ENCODE measurements at places on chromosomes 5 and 9. TPM values are rescaled to one million over a fixed set of nuclear protein-coding genes. Genes with fewer than 3 reads are reported as not detected.

GRCh38 chr9:14405176-14405706, 91.3 kb upstream of the NFIB start:
- no peaks in the 10 kb centered on the region for H3K36me3 ChIP-seq
- no peak for DNase-seq
- H3K27ac ChIP-seq = no peak overlapping the region
- peaks cover 11% of the 10 kb centered on the region for H3K27me3 ChIP-seq
- H3K4me3 ChIP-seq = no peak overlapping the region
- H3K4me1 ChIP-seq = no peaks in the 10 kb centered on the region

DNA sequence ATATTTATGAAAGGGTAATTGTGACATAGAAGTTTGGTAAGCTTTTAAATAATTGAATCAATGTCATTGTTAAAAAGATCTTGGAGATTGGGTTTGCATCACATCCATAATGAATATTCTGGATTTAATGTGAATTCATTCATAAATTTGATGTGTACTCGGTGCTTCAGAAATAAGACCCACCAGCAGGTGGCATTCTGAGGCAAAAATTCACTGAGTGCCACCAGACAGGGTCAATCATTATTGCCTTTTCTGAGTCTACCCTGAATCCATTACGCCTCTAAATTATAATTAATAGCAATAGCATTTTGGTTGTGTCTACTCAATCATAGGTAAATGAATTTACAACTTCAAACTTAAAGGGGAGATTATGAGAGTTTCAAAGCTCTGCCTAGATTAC, 1.0 kb downstream of the TRPC7 start:
- H3K36me3 ChIP-seq = no peaks in the 10 kb centered on the region
- peaks cover 6% of the 10 kb centered on the region for H3K27me3 ChIP-seq
- H3K4me1 ChIP-seq = no peaks in the 10 kb centered on the region

DNA sequence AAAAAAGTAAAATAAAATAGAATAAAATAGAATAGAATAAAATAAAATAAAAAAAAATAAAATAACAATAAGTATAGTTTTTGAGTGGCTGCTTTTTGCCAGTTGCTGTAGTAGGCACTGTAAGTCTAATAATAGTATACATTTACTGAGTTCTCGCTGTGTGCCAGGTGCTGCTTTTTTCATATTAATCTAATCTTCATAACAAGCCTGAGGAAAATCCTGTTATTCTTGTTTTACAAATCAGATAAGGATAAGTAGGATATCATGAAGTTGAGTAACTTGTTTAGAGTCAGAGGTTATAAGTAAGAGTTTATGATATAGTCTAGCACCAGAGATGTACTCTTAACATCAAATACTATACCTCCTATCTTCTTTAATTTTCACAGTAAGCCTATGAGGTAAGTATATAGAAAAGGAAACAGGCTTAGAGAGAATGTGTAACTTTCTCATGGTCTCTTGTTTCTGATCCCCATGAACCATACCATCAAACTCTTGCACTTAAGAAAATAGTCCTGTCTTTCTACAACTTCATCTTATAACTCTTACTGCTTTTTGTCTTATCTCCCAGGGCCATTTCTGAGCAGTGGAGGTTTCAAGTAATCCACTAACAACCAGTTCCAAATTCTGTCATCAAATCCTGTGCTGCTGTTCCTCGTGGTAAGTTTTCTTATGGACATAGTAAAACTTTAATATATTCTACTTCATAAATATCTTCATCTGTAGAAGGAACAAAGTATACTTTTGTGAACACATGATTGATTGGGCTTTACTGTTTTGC, 18.7 kb downstream of the RMI1 start:
- H3K36me3 ChIP-seq = no peaks in the 10 kb centered on the region
- no peak overlapping the region for H3K4me3 ChIP-seq
- peaks cover 5% of the 10 kb centered on the region for H3K4me1 ChIP-seq
- H3K27me3 ChIP-seq = no peaks in the 10 kb centered on the region
- no peak for DNase-seq
- H3K27ac ChIP-seq = no peak overlapping the region

WNK2 gene
- not detected for total RNA-seq

GRCh38 chr9:37732086-37732741, 21.4 kb upstream of the TRMT10B start:
- H3K4me1 ChIP-seq = peaks cover 5% of the 10 kb centered on the region
- no peak for DNase-seq

PCDHA7 gene
- total RNA-seq = not detected

ACTBL2 gene
- not detected for total RNA-seq

CCL27 gene
- not detected for total RNA-seq

DNA sequence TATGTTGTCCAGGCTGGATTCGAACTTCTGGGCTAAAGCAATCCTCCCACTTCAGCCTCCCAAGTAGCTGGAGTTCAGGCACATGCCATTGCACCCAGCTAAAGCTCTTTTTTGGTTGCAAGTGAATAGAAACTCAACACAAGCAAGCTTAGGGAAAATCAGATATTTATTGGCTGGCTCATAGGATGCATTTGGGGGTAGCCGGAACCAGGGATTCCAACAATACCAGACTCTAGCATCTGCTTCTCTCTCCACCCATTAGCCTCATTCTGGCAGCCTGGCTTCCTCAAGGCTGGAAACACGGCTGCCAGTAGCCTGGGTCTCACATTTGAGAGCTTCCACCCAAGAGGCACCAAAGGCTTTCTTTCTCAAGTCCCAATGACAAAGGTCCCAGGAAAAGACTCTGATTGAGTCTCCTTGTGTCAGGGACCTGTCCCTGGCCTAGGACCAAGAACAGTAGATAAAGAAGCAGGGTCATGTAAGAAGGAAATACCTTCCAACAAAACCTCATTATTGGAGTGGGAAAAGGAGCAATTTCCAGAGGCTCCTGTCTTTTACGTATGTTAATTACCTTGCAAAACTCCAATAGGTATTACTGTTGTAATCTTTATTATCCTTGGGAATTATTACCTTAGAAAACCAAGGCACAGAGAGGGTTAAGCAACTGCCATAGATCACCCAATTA, 23.0 kb upstream of the B4GALT1 start:
- H3K27ac ChIP-seq = no peak overlapping the region
- DNase-seq = no peak
- no peak overlapping the region for H3K4me3 ChIP-seq
- peaks cover 37% of the 10 kb centered on the region for H3K27me3 ChIP-seq
- peaks cover 6% of the 10 kb centered on the region for H3K4me1 ChIP-seq

DNA sequence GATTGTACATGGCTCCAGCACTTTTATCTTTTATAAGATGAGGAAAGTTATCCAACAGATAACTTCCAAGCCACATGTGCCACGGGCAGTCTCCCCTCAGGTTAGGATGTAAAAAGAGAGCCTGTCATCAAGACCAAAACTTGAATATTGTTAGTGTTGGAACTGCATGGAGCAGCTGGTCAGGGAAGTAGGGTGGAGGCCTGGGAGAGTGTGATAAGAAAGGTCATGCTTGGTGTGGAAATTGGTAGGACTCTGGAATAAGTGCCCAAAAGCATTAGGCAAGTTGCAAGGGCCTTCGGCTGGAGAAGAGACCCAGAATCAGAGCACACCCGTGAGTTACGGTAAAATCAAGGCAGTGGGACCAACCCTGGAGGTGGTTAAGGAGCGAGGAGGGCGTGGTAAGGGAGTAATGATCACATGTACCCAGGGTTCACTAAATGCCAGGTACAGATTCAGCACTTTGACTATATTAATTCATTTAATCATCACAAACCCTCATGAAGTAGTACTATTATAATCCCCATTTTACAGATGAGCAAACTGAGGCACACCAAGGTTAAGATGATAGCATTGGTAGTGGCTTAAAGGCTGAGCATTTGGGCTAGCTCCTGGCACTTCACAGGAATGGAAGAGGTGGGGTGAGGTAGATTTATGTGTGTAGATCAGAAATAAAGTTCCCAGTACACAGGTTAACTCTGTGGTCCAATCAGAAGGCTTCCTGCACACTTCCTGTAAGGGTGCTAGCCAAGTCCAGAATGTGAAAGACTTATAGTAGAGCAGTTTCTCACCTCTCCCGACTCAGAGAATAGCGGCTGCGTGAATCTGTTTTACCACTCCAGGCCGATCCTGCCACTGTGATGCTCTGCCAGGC, 96.5 kb upstream of the ZNF608 start:
- H3K27me3 ChIP-seq = no peaks in the 10 kb centered on the region
- no peak overlapping the region for H3K4me3 ChIP-seq
- no peak for DNase-seq
- H3K27ac ChIP-seq = no peak overlapping the region

SPAG8 gene
- 0.97 TPM for total RNA-seq

PPP1R26 gene
- 2.6 TPM for total RNA-seq

DNA sequence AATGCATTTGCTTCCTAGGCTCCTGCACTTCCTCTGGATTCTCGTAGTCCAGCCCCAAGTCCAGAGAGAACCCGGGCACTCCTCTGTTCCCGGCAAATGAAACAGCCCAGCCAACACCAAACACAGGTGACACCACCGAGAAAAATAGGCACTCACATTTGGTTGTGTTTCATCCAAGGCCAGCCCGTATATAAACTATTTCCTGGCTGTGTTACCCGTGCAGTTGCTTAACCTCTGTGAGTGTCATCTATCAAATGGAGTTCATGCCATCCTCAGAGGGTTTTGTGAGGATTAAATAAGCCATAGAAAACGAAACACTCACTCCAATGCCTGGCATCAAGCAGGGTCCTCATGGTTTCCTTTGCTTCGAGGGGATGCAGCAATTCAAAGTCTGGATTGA, 115.2 kb downstream of the BOD1 start:
- no peaks in the 10 kb centered on the region for H3K4me1 ChIP-seq
- H3K36me3 ChIP-seq = no peaks in the 10 kb centered on the region
- no peak overlapping the region for H3K4me3 ChIP-seq

DNA sequence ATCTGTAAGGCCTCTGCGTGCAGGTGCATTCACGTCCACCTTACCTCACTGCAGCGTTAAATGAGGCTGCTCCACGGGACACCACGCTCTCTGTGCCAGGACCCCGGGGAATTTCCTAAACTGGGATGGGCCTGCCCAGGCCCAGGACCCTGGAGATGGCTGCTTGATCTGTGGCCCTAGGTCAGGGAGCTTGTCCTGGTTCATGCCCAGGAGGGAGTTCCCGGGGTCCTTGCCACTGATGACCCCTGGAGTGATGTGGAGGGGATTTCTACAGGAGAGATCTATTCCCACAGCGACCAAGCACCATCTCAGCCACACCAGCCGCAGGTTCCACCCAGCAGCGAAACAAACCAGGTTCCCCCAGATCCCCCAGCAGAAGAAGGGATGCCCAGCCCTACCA, 3.5 kb downstream of the OR2V1 start:
- H3K4me3 ChIP-seq = no peak overlapping the region
- DNase-seq = no peak
- H3K27ac ChIP-seq = no peak overlapping the region
- H3K36me3 ChIP-seq = peaks cover 9% of the 10 kb centered on the region
- peaks cover 2% of the 10 kb centered on the region for H3K4me1 ChIP-seq

RAI14 gene
- total RNA-seq = 3.1 TPM

DNA sequence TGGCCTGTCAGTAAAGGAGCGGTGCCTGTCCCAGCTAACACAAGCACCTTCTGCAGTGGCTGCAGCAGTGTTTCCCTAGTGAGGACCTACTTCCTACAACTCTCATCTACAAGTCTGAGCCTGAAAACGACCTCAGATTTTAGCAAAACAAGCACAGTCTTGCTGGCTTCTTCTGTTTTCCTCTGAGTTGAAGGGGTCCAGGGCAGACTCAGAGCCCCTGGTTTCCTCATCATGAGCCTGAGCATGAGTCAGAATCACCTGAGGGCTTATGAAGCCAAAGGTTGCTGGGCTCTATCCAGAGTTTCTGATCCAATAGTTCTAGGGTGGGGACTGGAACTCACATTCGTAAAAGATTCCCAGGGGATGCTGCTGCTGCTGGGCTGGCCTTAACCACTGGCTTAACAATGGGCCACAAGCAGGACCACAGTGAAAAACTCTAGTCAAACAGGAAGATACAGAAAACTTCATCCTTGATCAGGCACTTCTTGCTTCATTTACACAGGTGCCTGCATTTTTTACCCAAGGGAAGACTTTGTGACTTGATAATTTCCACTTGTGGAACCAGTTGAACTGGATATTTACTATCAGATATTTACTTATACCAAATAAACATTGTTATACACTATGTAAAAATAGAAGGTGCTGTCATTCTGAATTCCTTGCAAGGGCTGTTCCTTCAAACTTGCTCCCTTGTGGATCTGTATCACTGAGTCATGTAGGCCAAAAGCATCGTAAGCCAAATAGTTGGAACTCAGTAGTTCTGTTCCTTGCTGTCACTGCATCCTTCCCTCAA, 4.3 kb upstream of the ACER2 start:
- no peak for DNase-seq
- H3K36me3 ChIP-seq = no peaks in the 10 kb centered on the region
- H3K4me3 ChIP-seq = no peak overlapping the region
- no peaks in the 10 kb centered on the region for H3K27me3 ChIP-seq

- H3K36me3 ChIP-seq = peaks cover 3% of the 10 kb centered on the region
- peak overlapping the region; percentile 3 for H3K27ac ChIP-seq
- H3K27me3 ChIP-seq = no peaks in the 10 kb centered on the region
- peaks cover 23% of the 10 kb centered on the region for H3K4me1 ChIP-seq
- no peak overlapping the region for H3K4me3 ChIP-seq
These were observed 91.8 kb upstream of the DMRT1 start for GRCh38 chr9:749716-750115.

MYOT gene
- total RNA-seq = not detected

GRCh38 chr9:102875687-102876086, 119.4 kb upstream of the CYLC2 start:
- H3K4me1 ChIP-seq = no peaks in the 10 kb centered on the region
- H3K36me3 ChIP-seq = no peaks in the 10 kb centered on the region
- no peak for DNase-seq
- H3K27ac ChIP-seq = no peak overlapping the region
- H3K27me3 ChIP-seq = no peaks in the 10 kb centered on the region

CDC14B gene
- 16.4 TPM for total RNA-seq

DNA sequence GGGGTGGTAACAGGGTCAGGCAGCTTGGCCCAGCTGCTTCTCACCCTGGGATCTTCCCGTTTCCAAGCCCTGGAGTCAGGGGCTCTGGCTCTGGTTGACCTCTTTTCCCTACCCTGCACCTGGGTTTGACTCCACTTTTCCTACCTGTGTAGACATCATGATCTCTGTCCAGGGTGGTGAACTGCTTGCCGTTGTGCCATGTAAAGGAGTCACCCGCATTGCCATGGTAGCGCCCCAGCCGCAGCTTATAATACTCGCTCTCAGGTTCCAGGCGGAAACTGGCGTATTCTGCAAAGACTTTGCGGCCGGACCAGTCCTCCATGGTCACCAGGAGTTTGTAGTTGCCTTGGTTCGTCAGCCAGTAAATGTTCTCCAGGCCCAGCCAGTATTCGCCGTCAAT, 30.9 kb downstream of the ANGPTL2 start:
- H3K4me3 ChIP-seq = no peak overlapping the region
- H3K36me3 ChIP-seq = peaks cover 3% of the 10 kb centered on the region
- peaks cover 2% of the 10 kb centered on the region for H3K4me1 ChIP-seq
- no peak for DNase-seq

- no peak overlapping the region for H3K4me3 ChIP-seq
- H3K27me3 ChIP-seq = peaks cover 4% of the 10 kb centered on the region
- no peaks in the 10 kb centered on the region for H3K36me3 ChIP-seq
These were observed 122.2 kb downstream of the LHX2 start for GRCh38 chr9:124133727-124134126.
